Stimulated activated CD8-positive, alpha-beta memory T cell treated with anti-CD3 and anti-CD28 coated beads, Interleukin-7, amount 100 ng/mL, for 4 hours (primary cell): ENCODE measurements at places on chromosomes 1 and 21.

GRCh38 chr1:30976143-30976542, 67.6 kb upstream of the SDC3 start:
- no peak for DNase-seq

GRCh38 chr1:116763787-116764465, 9.7 kb downstream of the CD2 start:
- no peak for DNase-seq

- no peak for DNase-seq
Observed at GRCh38 chr1:198123133-198123532, 33.7 kb upstream of the NEK7 start.

DNA sequence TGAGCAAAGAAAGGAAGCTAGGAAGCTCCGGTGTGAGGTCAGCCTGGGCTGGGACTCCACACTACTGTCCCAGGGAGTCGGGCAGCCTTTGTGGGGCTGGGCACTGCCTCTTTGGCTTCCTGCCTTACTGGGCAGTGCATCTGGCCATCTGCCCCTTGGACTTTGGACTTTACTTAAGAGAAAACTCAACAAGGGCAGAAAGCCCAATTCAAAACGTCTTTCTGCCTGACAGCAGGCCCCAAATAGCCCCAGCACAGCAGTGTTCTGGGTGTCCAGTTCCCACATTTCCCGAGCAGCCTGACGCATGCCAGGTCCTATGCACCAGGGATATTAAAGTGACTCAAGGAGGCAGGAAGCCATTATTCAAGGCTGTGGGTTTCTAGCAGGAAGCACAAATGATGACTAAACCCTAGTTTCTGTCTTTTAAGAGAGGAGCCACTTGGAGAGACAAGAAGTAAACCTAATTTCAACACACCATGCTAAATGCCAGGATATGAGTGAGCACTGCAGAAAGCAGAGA, 37.9 kb upstream of the EDEM3 start:
- DNase-seq = no peak

- DNase-seq = no peak
Observed at GRCh38 chr1:162003061-162003829, 20.4 kb downstream of the OLFML2B start.
